Activated T-cell treated with anti-CD3 and anti-CD28 coated beads, Interleukin-2, amount 50 U/mL, for 24 hours (primary cell): ENCODE measurements at places on chromosomes 6 and 20.

GRCh38 chr20:38267296-38267695, 6.8 kb upstream of the KIAA1755 start:
- DNase-seq, result no peak

DNA sequence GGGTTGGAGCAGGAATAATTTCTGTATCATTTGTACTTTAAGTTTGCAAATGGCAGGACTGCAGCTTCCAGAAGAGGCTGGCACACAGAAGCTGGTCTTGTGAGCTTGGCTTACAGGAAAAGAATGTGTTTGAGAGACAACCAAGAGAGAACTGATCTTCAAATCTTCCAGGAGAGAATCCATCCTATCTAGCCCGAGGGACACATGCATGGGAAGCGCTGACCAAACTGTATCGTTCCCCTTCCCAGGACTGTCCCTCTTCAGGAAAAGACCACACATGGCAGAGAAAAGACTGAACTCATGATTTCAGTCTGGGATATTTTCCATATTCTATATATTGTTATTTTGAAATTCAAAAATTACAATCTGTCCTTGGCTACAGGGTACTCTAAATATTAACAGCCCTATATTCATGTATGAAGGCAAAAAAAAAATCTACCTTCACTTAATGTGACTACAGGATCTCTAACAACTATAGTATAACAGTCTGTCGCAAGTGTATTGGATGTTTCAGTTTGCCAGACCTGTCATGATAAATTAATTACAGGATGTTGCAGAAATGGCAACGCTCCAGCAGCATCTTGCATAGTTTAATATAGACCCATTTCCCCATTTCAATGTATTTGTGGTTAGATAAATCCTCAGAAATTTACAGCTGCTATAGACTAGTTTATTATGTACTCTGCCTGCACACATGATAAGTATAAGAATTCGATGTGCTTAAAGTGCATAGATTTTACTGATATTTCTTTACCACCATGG, 99.4 kb downstream of the MYB start:
- DNase-seq, result no peak

DNA sequence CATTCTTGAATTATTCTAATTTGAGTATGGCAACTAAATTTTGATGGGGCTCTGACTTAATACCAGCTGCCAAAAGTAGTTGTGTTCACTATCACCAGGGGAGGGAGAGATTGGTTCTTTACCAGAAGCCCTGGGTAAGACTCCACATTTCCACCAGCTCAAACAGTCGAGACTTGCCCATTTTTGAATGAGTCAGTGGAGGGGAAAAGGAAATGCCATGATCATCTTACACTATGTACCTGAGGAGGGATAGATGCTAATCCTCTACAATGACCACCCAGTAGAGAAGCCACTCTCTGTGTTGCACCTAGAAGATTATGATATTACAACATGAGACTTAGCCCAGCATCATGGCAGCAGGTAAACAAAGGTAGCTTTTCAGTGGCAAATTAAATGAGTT, 77.0 kb upstream of the SGK1 start:
- DNase-seq, result no peak

DNA sequence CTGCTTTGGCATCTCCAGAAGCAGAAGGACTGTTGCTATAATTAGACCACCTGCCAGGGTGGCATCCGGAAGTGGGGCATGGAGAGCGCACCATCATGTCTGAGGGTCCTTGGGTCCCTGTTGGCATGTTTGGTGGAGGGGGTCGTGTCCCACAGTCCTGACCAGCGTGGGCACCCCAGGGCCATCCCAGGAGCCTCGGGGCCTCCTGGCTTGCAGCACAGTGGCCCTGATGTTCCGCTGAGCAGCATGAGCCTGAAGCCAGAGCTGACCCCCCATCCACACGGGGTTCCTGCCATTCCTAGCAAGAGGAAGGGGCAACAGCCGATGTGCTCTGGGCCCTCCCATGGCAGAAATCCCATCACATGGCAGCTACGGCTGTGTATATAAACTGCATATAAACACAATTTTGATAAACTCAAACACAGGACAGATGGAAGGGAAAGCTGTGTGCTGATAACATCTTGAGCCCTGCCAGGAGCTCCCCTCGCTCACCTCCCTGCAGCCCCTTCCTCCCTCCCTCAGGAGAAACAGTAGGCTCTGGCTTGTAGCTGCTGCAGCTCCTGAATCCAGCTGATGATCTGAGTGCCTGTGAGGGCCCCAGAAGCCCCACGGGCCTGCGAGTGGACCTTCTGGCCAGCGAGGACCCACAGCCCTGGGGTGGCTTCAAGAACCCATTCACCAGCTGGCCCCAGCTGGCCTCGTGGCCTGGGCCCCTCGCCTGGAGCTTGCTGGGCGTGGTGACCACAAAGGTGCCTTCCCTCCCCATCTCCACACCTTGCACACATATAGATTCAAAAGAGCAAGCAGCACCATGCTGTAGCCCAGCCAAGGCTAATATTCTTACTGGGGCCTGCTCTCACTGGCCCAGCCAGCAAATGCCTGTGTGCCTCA, 321.6 kb downstream of the CDH4 start:
- DNase-seq, result no peak

GRCh38 chr6:116570856-116571682, at the start of gene RWDD1:
TSS of gene RWDD1 (plus strand) at chr6:116571504. CDS start at chr6:116571583, 79 bp downstream.
- peak; percentile 98 for DNase-seq

DNA sequence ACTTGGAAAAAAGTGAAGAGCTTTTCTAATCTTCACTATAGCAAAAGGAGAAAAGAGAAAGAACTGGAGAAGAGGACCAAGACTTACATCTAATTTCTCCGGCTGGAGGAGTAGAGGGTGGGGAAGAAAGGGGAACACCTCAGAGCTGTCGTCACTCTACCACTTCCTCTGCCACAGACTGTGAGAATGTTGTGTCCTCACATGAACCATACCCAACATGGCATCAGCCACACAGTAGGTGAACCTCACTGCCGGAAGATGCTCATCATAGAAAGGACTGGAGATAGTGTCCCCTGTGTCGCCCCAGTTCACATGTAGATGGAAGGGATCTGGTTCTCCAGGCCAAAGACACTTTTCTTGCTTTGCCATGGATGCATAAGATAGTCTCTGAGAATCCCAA, 604.4 kb upstream of the NOX3 start:
- no peak for DNase-seq

DNA sequence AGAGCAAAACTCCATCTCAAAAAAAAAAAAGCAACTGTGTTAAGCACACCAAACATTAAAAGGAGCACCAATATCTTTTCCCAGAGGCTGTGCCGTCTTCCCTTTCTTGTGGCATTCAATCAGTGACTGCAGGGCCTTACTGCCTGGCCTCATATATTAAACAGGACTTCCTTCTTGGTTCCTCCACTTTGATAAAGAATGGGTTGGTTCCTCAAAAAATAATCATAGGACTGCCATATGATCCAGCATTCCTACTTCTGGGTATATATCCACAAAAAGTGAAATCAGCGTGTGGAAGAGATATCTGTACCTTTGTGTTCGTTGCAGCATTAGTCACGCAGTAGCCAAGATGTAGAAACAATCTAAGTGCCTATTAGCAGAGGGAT, 40.3 kb upstream of the GFOD1 start:
- no peak for DNase-seq

- no peak for DNase-seq
These were observed 31.3 kb downstream of the KCNK5 start for GRCh38 chr6:39197922-39198500.

GRCh38 chr6:97841763-97842162, 558.7 kb upstream of the MMS22L start:
- DNase-seq, result no peak

GRCh38 chr20:35572838-35573237, 31.0 kb downstream of the ERGIC3 start:
- no peak for DNase-seq

DNA sequence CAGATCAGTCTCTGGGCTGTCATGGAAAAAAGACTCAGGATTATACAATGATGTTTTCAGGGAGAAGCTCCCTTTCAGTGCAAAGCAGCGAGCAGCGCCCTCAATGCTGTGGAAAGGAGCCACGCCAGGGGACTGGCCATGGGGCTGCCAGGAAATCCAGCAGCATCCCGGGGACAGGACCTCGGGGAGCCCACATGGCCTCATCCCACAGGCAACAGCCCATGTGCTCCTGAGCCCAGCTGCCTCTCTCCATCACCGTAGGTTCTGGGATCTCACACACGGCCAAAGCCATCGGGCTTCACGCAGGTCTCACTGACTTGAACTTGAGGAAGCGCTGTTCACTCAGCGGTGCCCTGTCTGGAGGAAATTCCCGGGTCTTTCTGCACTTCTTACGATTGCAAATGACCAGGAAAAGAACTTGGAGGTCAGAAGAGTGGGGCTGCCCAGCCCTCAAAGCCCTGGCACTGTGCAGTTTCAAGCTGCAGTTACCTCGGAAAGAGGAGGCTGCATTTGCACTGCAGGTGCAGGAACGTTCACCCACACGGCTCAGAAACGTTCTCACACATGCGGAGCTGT, 125.9 kb upstream of the THBS2 start:
- no peak for DNase-seq

DNA sequence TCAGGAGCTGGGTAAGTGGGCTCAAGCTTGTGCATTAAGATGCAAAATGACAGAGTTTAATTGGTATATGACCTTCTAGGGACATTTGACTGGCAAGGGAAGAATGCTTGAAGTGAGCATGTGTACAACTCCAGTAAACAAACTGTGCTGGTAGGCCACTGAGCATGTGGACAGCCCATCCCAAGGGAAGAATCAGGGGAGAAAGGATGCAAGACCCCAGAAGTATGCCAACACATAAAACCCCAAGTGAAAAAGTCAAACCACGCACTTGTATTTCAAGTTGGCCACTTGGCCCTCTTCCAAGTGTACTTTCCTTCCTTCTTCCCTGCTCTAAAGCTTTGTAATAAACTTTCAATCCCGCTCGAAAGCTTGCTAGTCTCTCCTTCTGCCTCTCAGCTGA, 10.4 kb upstream of the THBD start:
- no peak for DNase-seq

DNA sequence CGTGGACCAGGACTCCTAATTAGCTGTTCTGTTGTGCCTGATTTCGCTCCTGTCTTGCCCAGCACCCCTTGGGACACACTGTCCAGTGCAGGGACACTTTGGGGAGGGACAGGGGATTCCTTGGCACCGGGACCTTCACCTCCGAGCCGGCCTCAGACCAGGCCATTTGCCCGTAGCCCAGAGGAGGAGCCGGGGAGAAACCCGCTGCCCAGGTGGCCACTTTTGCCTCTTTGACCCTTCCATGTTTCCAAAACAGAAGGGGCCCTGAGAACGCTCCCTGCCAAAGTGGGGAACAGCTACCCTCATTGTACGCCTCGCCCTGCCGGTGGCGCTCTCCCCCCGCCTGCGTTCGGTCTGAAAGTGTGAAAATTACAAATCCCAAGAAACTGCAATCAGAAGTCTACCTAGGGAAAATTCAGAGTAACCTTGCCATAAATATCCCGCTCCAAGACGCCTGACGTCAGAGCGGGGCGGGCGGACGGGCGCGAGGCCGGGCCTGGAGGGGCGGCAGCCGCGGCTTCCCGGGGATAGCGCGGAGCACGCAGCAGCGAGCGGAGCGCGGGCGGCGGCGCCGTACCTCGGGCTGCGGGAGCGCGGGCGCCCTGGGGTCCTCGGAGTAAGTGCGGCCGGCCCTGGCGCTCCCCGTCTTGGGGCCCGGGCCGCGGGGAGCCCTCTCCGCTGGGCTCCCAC, at the start of gene DAAM2:
Gene DAAM2 (plus strand): TSS at position 527 of the 690 bp plus-strand sequence. CDS start 63,927 bp downstream, outside the sequence.
- no peak for DNase-seq

DNA sequence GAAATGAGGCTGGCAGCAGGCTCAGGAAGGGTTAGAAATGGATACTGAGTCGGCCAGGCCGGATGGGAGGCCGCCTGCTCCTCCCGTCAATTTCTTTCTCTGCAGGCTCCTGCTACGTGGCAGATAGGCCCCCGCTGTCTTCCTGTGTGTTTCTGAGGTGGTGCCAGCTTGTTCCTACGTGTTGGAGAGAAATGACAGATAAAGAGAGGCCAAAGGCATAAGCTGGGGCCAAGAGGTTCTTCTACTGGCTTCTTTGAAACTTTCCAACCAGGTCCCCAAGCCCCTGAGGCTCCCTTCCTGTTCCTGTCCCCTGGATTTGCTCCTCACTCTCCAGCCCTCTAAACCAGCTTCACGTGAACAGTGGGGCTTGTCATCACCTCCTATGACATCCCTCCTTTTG, 76.8 kb downstream of the TCP11 start:
- DNase-seq, result no peak

DNA sequence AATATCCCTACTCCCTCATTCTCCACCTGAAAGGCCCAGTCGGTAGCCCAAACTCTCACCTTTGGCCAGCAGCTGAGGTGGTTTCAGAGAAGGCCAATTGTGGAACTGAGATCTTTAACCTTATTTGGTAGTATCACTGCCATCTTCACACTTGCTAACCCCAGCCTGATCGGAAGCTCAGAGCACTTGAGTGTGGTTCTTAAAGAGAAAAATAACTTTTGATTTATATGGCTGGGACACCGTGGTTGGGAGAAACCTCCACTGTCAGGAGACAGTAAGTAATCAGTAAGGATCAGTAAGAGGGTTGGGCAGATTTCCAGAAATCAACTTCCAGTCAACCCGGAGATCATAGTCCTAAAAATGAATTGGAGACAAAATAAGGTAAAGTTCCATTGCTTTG, 22.8 kb upstream of the PRSS16 start:
- DNase-seq, result no peak

DNA sequence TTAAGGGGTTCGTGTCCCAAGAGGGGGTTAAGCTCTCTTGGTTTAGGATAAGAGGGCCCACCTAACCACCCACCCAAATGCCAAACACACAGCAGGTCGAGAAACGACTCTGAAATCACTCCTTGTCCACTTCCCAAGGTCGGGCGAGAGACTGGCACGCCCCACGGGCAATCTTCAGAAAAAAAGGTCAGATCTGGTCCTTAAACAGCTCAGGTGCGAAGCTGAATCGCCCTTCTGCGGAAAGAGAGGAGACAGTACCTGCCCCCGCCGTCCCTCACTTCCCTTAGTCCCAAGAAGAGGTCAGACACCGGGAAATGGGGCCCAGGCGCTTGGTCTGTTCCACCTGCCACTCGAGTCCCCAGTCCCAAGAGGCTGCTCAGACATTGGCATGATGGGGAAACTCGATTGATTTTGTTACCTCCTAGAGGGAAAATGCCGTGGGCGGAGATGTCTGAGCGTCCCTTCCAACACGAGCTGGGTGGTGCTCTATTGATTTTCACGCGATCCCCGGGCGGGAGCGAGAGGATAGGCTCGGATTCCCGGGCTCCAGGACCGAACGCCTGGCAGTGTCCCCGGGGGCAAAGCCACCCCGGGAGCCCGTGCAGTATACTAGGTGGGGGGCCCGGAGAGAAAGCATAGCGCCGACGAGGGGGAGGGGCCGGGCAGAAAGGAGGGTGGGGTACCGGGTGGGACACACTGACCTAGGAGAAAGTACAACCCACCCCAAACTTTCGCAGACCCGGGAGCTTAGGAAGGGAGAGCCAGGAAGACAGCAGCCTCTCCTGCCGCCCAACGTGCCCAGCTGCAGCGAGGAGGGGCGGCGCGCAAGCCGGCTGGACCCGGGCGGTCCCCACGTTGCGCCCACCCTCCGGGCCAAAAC, 1.1 kb upstream of the SAMD5 start:
- peak; percentile 36 for DNase-seq

- no peak for DNase-seq
These were observed 188.2 kb downstream of the SIM1 start for GRCh38 chr6:100276311-100277057.

- no peak for DNase-seq
These were observed 4.1 kb upstream of the CALHM5 start for GRCh38 chr6:116507324-116507723.
